ENCODE measurements at places on chromosomes 6 and 20.

GRCh38 chr20:25321262-25321831 is 69.3 kb downstream of the ABHD12 start:
- DNase-seq, result no peak

GRCh38 chr6:36946526-36946925 is 8.0 kb upstream of the PI16 start:
- DNase-seq, result no peak

- DNase-seq, result no peak
These were observed 122.4 kb downstream of the MRPL14 start for GRCh38 chr6:44004625-44005506.

DNA sequence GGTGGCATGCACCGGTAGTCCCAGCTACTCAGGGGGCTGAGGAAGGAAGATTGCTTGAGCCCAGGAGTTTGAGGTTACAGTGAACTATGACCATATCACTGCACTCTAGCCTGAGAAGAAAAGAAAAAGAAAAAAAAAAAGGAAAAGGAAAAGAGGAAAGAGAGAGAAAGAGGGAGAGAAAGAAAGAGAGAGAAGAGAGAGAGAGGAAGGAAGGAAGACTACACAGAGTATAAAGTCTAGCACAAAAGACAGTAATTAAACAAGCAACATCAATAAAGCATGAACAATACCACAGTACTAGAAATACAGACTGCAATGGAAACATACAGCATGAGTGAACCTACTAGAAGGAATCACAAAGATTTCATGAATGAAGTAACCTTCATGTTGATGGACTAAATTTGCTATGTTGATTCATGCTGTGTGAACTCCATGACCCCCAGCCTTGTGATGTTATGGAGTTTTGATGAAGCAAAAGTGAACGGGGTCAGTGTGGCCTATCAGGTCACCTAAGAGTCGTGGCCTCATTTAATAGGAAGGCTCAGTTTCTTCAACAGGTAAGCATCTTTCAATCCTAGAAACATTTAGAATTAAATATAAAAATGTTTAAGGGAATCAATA is 57.6 kb downstream of the NUDT3 start:
- DNase-seq, result no peak
